ENCODE measurements at places on chromosomes 5 and 9. TPM values are rescaled to one million over a fixed set of nuclear protein-coding genes. Genes with fewer than 3 reads are reported as not detected.
A peak's percentile ranks its signal among the peaks of the same experiment; 100 is the strongest.

GRCh38 chr9:115680231-115680630 lies 473.4 kb upstream of the PAPPA start:
- DNase-seq = no peak

DNA sequence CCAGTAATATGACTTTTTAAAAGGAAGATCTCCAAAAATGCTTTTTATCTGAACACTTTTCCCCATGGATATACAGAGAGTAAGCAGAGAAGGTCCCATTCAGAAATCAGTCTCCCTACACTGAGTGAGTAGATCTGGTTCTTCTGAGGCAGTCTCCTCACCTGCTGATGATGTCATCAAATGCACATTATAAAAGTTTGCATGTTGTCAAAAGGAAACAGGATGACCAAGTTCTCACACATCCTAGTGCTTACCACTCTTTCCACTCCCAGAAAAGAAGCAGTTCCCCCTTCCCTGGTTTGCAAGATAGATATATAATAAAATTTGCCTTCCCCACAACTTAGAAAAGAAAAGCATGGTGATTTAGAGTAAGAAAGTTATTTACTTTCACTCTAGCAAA lies 180.5 kb downstream of the RAB3C start:
- no peak for DNase-seq

- DNase-seq = no peak
Measured at GRCh38 chr5:138829341-138829740, 45.8 kb downstream of the LRRTM2 start.

GRCh38 chr5:57778501-57779091 lies 296.0 kb upstream of the ACTBL2 start:
- DNase-seq = no peak

- DNase-seq = no peak
Measured at GRCh38 chr5:34866989-34867471, 28.1 kb downstream of the TTC23L start.

GRCh38 chr9:122040561-122041242 lies 52.4 kb downstream of the TTLL11 start:
- DNase-seq = no peak

DNA sequence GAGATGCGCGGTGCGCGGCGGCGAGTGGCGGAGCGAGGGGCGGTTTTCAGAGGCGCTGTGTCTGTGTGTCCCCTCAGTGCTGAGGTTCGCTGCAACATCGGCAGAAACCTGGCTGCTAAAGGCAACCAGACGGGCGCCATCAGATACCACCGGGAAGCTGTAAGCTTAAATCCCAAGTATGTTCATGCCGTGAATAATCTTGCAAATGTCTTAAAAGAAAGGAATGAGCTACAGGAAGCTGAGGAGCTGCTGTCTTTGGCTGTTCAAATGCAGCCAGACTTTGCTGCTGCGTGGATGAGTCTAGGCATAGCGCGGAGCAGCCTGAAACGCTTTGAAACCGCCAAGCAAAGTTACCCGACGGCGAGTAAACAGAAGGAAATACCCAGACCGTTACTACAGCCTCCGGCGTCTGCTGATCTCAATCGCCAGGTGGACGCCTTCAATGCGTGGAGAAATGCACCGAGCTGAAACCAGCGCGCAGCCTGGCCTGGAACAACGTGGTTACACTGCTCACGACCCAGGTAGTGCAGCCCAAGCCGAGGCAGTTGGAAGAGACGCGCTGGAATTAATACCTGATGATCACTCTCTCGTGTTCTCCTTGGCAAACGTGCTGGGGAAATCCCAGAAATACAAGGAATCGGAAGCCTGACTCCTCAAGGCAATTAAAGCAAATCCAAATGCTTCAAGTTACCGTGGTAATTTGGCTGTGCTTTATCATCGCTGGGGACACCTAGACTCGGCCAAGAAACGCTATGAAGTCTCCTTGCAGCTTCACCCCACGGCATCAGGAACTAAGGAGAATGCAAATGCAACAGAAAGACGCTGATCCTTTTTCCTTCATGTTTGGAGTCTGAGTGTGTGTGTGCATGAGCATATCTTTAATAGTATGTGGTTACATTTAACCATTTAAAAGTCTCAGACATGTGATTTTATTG lies 15.9 kb downstream of the OR2V1 start:
- peak; percentile 31 for DNase-seq

GRCh38 chr5:172736508-172737135 lies 34.4 kb downstream of the DUSP1 start:
- peak; percentile 46 for DNase-seq

GRCh38 chr5:38695021-38695958 lies 138.8 kb upstream of the LIFR start:
- DNase-seq = peak; percentile 47

DNA sequence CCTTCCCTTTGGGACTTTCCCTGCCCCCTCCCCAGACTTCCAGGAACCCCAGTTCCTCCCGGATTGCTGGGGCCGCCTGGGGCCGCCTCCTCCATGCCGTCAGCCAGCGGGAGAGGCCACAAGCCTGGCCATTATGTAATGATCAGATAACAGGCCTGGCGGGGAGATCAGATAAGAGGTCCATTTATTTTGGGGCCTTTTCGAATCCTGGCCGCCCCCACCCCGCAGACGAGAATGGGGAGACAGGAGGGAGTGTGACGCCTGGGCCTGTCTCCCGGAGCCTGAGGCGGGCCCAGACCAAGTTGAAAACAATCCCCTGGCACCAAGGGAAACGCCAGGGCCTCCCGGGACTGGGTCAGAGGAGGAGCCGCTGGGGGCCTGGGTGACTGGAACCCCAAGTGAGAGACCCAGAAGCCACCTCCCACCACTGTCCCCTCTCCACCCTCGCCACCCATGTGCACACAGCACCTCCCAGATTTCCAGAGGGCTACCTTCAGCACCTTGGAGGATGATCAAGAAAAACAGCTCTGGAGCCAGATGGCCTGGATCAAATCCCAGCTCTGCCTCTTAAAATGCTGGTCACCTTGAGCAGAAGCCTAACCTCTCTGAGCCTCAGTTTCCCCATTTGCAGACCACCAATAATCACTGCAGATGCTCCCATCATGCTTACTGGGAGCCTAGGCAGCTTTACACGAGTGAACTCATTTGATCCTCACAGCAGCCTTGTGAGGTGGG lies 7.8 kb downstream of the ENG start:
- no peak for DNase-seq

DNA sequence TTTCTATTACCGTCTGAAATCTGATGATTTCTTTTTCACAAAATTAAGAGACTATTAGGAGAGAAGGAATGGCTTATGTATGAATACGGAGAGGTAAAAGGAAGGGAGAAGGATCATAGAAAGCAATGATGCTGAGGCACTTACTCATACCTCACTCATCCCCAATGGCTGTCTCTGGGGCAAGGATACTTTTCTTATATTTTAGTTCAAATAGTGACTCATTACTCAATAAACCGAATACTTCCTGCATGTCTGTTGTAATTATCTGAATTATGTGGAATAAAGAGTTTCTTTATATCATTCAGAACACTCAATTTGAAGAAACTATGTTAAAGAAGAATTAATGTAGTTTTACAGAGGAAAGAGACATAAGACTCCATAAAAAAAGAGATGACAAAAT lies 284.5 kb upstream of the NUDT12 start:
- DNase-seq = no peak

DNA sequence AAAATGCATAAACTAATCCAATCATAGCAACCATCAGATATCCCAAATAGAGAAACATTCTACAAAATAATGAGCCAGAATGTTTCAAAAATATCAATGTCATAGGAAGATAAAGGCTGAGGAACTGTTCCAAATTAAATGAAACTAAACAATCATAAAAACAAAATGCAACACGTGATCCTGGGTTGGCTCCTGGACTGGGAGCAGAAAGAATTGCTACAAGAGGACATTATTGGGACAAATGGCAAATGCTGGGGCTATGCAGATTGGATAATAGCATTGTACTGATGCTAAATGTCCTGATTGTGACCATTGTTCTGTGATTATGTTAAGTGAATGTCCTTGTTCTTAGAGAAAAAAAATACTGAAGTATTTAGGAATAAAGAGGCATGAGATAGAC lies 54.2 kb upstream of the AKNA start:
- DNase-seq = no peak

The MZB1 gene
- 0.62 TPM for total RNA-seq

The SLC4A9 gene
- 1.6 TPM for total RNA-seq

The SPINK7 gene
- total RNA-seq = not detected

The SPACA9 gene
- total RNA-seq = 3.8 TPM

The HAND1 gene
- total RNA-seq = not detected
